CD4-positive, alpha-beta T cell treated with Interleukin-6 for 4 hours (primary cell): ENCODE measurements at places on chromosomes 3 and 15.

GRCh38 chr3:174016186-174016585 lies 618.6 kb downstream of the NLGN1 start:
- no peak for DNase-seq

- DNase-seq = no peak
Observed at GRCh38 chr3:37590328-37591079, 271.2 kb upstream of the CTDSPL start.

DNA sequence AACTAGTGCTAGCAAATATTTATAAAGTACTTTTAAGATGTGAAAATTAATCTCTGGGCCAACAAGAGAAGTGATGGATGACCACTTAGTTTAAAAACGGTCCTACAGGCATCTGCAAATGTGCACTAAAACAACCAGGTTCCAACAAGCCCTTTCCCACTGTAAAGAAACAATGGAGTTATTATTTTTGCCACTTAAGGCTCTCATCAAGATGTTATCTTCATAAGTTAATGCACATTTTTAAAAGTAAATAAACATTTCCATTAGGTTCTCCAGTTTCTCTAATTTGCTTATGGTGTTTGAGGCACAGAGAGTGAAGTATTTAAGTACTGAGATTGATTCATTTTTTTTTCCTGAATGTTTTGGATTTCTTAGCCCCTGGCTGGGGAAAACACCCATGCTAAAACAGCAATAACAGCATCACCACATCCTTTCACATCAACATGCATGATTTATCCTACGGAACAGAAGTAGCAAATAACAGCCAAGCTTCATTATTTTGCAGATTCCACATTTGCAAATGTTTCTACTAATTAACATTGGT lies 20.8 kb downstream of the ABI3BP start:
- no peak for DNase-seq

DNA sequence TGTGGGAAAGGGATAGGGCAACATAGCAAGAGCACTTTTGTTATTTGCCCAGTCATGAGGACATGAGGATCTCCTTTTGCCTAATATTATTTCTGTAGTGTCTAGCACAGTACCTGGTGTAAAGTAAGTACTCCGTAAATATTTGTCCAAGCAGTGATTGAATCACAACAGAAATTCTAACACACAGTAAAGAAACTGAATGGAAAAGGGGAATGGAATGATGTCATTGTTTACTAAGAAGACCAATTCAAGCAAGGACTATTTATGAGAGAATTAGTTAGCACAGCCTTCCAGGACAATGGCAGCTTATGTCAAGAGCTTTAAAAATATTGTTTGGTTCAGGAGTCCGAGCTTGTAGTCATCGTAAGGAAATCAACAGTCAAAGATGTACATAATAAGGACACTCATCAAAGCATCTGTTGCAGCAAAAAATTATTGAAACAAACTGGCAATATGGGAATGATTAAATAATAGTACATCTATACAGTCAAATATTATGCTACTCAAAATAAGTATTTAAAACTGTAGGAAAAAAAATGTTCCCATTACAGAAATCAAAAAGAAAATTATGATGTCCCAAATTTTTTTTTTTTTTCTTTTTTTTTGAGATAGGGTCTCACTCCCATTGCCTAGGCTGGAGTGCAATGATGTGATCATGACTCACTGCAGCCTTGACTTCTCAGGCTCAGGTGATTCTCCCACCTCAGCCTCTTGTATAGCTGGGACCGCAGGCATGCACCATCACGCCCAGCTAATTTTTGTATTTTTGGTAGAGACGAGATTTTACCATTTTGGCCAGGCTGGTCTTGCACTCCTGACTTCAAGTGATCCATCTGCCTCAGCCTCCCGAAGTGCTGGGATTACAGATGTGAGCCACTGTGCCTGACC lies 17.9 kb downstream of the CAPN7 start:
- no peak for DNase-seq

DNA sequence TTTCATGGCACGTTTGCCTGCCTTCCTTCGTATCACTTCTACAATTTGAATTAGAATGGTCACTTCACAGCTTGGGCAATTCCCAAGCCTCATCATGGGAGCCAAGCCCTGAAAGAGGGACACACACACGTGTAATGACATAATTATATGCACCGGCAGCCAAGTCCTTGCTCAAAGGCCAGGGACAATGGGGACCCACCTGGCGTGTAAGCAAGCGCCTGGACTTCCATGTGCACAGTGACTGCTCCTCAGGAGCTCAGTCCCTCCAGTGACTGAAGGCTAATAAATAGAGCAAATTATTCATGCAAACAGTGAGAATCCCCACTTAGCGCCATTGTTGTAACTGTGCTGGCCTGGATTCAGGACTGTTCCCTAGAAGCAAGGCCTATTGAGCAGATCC lies 115.1 kb downstream of the DNAJB8 start:
- DNase-seq = no peak
